ENCODE measurements at places on chromosomes 16 and 17. TPM values are rescaled to one million over a fixed set of nuclear protein-coding genes. Genes with fewer than 3 reads are reported as not detected.

GNGT2 gene
- not detected for total RNA-seq

C17orf78 gene
- total RNA-seq, result not detected

PRR15L gene
- not detected for total RNA-seq

GRAP gene
- total RNA-seq, result 2.1 TPM

CDC27 gene
- total RNA-seq, result 125 TPM

DNAAF8 gene
- 0.68 TPM for total RNA-seq

SLC22A31 gene
- total RNA-seq, result 1.3 TPM

C1QL1 gene
- total RNA-seq, result 7.1 TPM

ITGAL gene
- total RNA-seq, result not detected

DNA sequence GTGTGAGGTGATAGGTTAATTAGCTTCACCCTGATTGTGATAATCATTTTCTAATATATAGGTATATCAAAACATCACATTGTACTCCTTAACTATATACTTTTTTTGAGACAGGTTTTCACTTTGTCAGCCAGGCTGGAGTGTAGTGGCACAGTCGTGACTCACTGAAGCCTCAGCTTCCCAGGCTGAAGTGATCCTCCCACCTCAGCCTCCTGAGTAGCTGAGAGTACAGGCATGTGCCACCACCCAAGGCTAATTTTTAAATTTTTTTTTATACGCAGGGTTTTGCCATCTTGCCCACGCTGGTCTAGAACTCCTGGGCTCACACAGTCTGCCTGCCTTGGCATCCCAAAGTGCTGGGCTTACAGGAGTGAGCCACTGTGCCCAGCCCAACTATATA is 455.3 kb upstream of the MAF start:
- DNase-seq, result no peak

DNA sequence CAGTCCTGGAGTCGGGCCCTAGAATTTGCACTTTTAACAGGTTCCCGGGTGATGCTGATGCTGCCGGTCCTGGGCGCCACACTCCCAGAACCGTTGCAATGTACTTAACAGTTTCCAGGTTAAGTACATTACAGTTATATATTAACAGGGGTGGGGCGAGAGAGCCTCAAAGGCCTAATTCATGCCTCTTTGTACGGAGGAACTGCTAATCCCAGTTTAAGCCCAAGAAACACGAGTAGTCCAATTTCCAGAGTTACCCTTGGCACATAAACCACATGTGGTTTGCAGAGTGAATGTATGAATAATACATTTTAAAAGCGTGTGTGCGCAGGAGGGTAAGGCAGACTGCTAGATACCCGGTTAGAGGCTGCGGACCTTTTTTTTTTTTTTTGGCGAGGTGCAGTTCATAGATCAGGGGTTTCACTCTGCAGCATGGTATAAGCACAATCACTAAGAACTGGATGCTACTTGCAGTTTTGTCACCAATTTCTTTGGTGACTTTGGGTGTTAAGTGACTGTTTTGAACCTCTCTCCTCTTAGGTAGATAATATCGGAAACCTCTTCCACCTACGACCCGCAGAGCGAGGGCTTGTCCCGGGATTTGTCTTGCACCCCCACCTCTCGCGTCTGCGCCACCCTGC is 713 bp downstream of the COX11 start:
- DNase-seq, result no peak

DNA sequence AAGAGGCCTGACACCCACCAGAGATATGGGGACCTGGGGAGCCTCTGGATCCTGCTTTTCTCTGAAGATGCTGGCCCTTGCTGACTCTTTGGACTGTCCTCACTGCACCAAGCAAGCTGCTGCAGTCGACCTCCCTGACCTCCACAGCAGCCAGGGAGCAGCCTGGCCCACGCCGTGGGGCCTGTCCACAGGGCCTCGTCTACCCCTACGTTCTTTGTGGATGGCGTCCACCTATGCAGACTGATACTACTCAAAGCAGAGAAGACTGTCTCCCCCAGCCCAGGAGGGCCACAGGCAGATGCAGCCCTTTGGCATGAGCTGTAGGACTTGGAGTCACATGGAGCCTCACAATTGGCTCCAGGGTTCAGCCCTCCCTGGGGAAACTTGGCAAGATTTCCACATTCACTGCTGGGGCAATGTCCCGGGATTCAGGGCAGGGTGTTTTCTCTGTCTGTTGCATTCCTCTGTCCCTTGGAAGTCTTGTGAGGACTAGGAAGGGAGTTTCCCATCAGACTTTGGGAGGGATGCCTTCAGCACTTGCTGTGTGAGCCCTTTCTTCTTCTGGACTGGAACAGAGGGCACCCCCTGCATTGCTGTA is 152.2 kb downstream of the NTN1 start:
- DNase-seq, result no peak

DNA sequence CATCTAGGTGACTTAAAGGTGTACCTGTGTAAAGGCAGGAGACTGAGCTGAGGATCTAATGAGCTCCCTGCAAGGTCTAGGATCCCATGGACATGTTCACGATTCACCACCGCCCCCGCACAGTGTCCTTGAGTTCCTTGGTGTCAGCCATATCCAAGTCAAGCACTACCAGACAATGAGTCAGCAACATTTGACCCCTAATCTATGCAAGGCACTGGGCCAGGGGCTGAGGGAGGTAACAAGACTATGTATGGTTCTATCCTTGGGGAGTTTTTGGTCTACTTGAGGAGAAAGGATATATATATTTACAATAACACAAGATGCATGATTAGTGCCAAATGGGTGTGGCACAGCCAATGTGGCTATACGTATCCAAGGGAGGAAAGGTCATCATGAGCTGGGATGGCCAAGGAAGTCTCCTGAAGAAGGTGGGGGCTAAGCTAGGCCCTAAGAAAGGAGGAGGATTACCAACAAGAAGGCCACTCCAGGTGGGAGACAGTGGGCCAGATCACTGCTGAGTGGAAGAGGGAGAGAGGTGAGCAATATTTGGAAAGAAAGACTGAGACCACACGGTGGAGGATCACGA is 35.0 kb downstream of the ITGB3 start:
- no peak for DNase-seq

GRCh38 chr16:8623634-8624033 is 2.1 kb downstream of the METTL22 start:
- no peak for DNase-seq

DNA sequence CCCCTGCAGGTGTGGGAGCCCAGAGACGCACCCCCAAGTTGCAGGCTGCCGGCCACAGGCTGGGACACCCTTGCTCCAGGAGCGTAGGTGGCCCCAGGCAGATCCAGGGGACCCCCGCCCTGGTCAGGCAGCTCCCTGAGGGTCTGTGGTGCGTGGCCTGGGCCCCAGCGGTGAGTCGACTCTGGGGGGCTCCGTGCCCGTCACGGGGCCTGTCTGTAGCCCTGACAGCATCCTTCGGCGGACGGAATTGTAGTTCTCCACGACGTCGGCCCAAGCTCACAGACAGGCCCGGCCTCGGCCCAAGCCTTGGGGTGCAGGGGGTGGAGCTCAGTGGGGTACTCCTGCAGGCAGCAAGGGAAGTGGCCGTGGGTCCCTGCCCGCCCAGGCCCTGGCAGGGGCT is 82.9 kb downstream of the LMF1 start:
- no peak for DNase-seq

DNA sequence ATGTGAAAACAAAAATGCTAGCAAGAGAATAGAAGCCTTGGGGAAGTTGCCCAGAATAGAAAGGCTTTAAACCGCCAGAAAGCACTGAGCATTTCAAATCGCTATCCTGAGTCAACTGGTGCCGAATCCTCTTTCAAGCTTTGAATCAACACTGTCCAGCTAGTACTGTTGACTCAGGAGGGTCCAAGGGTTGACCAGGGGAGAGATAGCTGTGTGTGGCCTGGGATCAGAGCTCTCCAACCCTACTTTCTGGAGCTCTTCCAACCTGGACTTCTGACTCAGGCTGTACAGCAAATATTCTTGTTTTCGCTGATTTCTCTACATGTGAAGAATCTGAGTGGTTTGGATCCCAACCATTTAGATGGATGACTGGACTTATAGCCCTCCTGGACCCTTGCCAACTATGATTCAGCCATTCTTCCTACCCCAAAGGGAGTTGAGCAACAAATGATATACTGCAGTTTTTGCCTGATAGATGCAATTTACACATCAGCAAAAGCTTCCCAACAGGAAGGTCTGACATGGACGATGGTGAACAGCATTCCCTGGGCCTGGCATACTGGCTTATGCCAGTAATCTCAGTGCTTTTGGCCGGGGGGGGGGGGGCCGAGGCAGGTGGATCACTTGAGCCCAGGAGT is 154.0 kb upstream of the SDK2 start:
- DNase-seq, result no peak

DNA sequence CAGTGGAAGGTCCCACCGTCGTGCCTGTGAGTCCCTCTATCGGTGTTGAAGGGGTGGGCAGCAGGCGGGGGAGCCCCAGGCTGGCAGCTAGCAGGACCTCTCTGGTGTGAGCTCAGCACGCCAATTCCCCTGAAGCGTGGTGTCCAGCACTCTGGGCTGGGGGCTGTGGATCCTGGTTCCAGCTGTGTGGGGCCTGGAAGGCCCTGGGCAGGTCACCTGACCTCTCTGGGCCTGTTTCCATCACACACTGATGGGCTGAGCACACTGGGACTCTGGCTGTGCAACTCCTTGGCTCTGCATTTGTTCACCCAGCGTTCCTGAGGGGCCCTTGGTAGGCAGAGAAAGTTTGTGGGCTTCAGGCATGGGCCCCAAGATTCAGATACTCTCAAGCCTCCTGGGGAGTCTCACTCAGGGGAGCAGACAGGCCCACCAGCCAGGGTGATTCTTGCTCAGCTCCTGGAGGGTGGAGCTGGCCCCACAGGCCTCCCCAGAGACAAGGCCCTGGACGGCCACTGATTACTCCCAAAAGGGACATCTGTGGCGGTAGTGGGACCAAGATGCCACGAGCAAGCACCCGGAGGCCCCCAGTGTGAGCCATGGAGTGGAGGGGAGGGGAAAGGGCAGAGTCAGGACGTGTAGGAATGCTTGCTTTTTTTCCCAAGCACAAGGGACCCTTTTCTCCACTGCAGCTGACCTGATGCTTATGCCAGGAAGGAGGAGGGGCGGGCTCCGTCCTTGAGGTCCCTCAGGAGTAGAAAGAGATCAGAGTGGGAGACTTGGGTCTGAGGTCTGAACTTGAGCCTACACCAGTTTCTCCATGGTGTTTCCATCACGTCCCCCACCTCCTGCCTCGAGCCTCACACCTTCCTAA is 8.5 kb downstream of the SCGB1C2 start:
- DNase-seq, result no peak

DNA sequence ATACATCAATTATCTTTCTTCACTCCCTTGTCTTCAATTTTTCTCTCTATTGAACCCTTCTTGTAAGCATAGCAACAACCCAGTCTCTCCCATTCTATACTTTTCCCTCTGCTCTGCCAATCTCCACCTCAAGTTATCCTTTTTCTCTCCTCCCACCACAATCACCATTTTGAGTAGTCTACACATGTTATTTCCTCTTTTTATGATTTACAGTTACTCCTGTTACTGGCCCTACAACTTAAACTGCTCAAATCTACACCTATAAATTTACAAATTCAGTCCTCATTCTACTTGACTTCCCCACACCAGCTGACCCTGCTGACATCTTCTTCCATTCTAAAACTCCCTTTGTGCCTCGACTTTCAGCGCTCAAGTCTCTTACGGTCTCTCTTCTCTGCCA is 84.6 kb downstream of the SPAG9 start:
- no peak for DNase-seq

GRCh38 chr16:77868052-77868451 is 79.7 kb downstream of the VAT1L start:
- DNase-seq, result no peak

- DNase-seq, result no peak
Measured at GRCh38 chr16:78240459-78241222, 141.2 kb downstream of the WWOX start.
